ENCODE measurements at places on chromosomes 11 and 22.

- no peak overlapping the region for H3K4me3 ChIP-seq
- no peaks in the 10 kb centered on the region for H3K4me1 ChIP-seq
- H3K27ac ChIP-seq, result no peak overlapping the region
- peaks cover 7% of the 10 kb centered on the region for H3K27me3 ChIP-seq
- H3K36me3 ChIP-seq, result no peaks in the 10 kb centered on the region
These were observed 11.0 kb downstream of the SYT9 start for GRCh38 chr11:7262672-7263071.

- H3K36me3 ChIP-seq, result peaks cover 7% of the 10 kb centered on the region
- no peak overlapping the region for H3K27ac ChIP-seq
- H3K4me3 ChIP-seq, result no peak overlapping the region
- no peak for DNase-seq
These were observed 64.1 kb downstream of the CLPB start for GRCh38 chr11:72370201-72370600.

- DNase-seq, result peak; percentile 73
- H3K36me3 ChIP-seq, result no peaks in the 10 kb centered on the region
- no peak overlapping the region for H3K27ac ChIP-seq
- H3K27me3 ChIP-seq, result no peaks in the 10 kb centered on the region
- H3K4me3 ChIP-seq, result no peak overlapping the region
- H3K4me1 ChIP-seq, result peaks cover 18% of the 10 kb centered on the region
These were observed 26.4 kb downstream of the LRFN4 start for GRCh38 chr11:66883016-66883965.

DNA sequence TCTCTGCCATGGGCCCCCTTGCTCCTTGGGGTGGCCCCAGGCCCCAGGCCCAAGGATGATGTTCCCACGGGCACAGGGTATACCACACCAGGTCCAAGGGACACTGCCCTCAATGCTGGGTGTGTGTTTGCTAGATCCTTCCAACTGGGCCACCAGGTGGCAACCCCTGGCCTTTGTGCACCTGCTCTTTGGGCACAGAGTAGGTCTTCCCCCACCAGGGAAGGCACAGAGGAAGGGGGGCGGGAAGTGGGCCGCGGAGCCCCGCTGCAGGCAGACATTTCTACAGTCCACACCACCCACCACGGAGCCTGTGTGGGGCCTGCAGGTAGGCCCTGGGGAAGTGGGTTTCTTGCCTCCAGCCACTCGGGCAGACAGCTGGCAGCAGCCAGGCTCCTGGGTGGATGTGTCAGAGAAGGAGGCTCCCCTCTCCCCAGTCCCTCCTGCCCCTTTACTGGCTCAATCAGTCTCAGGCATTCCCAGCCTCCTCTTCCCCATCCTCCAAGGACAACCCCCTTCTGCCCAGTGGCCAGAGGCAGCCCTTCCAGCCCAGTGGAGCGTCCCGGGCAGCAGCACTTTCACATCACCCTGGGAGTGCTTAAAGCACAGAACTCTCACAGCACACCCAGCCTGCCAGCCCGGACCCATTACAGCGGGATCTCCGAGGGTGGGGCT is 21.6 kb downstream of the MAFF start:
- no peaks in the 10 kb centered on the region for H3K27me3 ChIP-seq
- no peak for DNase-seq
- no peak overlapping the region for H3K4me3 ChIP-seq
- peaks cover 2% of the 10 kb centered on the region for H3K36me3 ChIP-seq
- peak overlapping the region; percentile 39 for H3K27ac ChIP-seq
- H3K4me1 ChIP-seq, result peaks cover 11% of the 10 kb centered on the region

DNA sequence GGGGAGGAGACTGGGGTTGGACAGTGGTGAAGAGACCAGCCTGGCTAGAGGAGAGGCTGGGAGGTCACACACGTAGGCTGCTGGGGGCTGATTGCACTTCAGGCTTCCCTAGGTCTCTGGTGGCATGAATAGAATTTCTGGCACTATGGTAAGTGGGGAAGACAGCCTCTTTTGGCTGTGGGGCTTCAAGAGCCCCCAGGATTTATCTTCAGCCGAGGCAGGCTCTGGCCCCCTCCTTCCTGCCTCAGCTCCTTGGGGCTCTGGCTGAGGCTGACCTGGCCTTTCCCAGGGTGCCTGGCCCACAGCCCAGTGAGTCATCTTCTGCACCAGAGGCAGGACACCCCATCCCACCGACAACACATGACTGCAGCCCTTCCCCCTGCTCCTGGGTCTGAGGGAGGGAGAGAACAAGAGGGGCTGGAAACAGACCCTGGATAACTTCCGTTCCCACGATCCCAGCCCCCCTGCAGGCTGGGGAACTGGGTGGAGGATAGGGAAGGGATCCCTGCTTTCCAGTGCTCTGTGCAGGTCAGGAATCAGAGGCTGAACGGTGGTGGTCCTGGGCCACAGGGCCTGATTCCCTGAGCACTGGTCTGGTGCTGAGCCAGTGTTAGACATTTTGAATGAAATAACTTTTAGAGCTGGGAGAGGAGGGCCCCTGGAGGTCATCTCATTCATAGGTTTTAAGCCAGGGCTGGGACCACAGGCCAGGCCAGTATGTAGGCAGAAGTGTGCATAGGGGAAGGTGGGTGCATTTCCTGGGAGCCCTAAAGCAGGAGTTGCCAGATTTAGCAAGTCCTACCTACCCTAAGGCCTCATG is 26.5 kb downstream of the ARHGEF17 start:
- H3K4me1 ChIP-seq, result peaks cover 11% of the 10 kb centered on the region
- no peak for DNase-seq
- H3K27ac ChIP-seq, result no peak overlapping the region
- no peaks in the 10 kb centered on the region for H3K36me3 ChIP-seq
- no peak overlapping the region for H3K4me3 ChIP-seq

- no peaks in the 10 kb centered on the region for H3K27me3 ChIP-seq
- DNase-seq, result peak; percentile 92
- no peak overlapping the region for H3K27ac ChIP-seq
- no peaks in the 10 kb centered on the region for H3K36me3 ChIP-seq
- no peak overlapping the region for H3K4me3 ChIP-seq
These were observed 6.0 kb upstream of the CCDC188 start for GRCh38 chr22:20156611-20157429.

DNA sequence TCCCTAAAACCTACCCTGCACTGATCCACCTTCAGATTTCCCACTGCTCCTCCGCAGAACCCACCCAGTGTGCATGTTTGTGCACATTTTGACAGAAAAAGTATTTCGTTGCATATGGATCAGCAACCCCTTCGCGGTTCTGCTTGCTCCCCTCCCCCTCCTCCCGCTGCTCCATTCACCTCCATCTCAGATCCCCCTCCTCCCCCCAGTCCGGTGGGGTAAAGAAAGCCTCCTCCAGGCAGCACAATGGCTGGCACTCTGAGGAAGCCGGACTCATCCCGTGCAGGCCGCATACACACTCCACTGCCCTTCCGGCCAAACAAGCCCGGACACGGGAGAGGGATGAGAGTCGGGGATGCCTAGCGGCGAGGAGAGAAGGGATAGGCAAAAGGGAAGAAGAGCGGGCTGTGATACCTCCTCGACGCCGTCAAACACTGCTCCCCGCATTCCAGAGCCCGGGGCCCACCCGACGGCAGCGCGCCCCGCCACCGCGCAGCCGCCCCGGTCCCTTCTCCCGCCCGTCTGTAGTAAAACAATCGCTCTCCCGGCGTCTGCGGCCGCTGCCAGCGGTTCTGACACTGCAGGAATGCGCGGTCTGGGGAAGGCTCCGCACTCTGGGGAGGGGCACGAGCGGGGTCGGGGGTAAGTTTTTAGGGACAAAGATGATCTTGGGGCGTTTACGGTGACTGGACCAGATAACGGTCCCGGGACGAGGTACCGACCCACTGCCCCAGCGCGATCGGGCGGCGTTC is 915 bp downstream of the FEZ1 start:
- H3K36me3 ChIP-seq, result peaks cover 2% of the 10 kb centered on the region
- peak overlapping the region; percentile 72 for H3K27ac ChIP-seq
- H3K4me3 ChIP-seq, result peak overlapping the region; percentile 68
- peaks cover 19% of the 10 kb centered on the region for H3K4me1 ChIP-seq
- H3K27me3 ChIP-seq, result peaks cover 54% of the 10 kb centered on the region

DNA sequence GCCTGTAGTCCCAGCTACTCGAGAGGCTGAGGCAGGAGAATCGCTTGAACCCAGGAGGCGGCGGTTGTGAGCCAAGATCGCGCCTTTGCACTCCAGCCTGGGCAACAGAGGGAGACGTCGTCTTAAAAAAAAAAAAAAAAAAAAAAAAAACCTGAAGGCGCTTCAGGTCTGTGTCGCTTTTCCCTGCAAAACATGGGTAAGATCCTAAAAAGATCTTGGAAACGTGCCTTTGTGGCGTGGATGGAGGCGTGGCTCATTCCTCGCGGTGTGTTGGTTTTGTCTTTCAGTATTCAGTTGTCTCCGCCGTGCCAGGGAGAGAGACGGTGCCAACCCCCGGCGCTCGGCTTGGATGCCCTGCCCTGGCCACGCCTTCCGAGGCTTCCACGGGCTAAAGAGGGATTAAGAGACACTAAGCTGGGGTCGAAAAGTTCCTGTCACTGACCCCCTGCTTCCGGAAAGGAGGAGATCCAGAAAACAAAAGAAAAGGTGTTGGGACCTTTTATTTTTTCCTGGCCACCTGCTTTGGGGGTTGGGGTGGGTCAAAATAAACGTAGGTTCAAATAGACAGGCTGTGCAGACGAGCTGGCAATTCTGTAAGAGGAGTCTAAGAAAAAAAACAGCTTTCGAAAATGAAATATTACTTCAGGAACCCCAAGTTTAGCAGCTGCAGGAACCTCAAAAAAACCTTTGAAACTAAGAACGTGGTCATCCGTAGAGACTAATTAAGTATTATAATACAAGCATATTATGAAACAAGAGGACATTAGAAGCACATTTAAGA is 1.1 kb upstream of the SLC35F2 start:
- H3K4me1 ChIP-seq, result peaks cover 25% of the 10 kb centered on the region
- peaks cover 2% of the 10 kb centered on the region for H3K36me3 ChIP-seq
- DNase-seq, result peak; percentile 40
- H3K4me3 ChIP-seq, result peak overlapping the region; percentile 93
- H3K27ac ChIP-seq, result peak overlapping the region; percentile 80

DNA sequence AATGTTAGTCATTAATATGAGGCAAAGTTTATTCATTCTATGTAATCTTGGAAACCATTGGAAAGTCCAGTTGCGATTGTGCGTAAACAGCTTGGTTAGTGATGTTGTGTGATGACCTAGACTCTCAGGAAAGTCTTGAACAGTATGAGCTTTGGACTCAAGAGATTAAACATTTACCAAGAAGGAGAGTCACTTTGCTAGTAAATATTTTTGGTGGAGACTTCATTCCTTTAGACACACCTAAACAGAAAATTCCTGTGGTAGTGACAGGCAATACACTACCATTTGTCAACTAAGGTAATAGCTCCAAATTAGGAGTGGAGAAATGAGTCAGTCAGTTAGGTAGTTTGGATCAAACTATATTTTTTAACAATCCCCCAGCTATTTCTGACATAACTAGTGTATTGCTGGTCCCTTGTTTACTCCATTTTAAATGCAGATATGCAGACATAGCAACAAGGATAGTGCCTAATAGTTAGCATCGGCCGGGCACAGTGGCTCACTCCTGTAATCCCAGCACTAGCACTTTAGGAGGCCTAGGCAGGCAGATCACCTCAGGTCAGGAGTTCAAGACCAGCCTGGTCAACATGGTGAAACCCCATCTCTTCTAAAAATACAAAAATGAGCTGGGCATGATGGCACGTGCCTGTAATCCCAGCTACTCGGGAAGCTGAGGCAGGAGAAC is 89.3 kb downstream of the ARHGAP42 start:
- H3K4me1 ChIP-seq, result no peaks in the 10 kb centered on the region
- no peaks in the 10 kb centered on the region for H3K36me3 ChIP-seq
- H3K27me3 ChIP-seq, result no peaks in the 10 kb centered on the region
- no peak overlapping the region for H3K27ac ChIP-seq

DNA sequence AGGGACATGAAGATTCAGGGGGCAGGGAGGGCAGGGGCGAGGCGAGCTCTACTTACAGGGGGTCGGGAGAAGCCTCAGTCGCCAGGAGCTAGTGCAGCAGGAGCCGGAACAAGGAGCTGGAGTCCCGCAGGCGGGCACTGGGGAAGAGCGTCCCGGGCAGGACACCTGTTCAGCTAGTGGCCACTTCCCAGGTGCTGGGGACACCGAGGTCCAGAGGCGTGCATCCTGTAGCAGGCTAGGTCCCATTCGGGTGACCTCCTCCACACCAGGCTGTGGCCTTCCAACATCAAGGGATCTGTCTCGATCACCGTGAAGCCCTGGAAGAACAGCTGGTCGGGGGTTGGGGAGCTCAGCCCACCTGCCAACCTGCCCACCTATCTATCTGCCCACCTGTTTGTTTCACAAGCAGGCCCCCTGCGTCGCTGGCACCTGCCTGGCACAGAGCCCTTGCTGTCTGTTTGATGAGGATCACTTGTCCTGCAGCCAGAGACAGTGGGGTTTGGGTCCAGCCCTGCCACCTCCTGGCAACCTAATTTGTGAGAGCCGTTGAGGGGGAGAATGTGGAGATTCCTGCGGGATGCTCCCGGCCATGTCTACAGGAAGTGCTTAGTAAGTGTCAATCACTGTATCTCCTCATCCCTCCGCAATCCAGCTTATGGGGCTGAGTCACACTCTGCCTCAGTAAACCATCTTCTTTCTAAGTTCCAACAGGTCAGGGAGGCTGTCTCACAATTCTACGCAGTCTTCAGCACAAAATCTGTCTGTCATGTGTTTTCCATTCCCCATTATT is 940.9 kb downstream of the BRD1 start:
- no peak overlapping the region for H3K4me3 ChIP-seq
- H3K4me1 ChIP-seq, result no peaks in the 10 kb centered on the region
- no peaks in the 10 kb centered on the region for H3K36me3 ChIP-seq
- H3K27me3 ChIP-seq, result no peaks in the 10 kb centered on the region
- no peak for DNase-seq

- H3K27ac ChIP-seq, result peak overlapping the region; percentile 34
- H3K4me1 ChIP-seq, result no peaks in the 10 kb centered on the region
- no peaks in the 10 kb centered on the region for H3K27me3 ChIP-seq
- no peak for DNase-seq
- H3K4me3 ChIP-seq, result no peak overlapping the region
These were observed 273.0 kb downstream of the TBC1D22A start for GRCh38 chr22:47035425-47035881.

DNA sequence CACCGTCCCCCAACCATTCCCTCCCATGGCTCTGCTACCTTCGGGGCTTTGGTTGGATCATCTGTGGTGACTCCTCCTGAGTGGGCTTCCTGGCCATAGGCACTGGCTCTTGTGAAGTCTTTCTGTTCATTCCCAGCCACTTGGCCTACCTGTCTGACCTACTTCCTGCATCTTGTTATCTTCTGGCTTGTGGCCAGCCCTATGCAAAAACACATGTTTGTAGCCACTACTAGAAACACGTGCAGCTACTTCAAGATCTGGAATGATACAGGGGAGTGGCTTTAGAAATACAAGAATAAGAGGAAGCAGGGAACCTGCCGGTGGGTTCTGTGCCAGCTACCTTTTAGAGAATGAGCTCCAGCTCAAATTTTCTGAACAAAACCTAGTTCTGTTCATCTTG is 20.9 kb downstream of the RCOR2 start:
- DNase-seq, result no peak
- H3K4me1 ChIP-seq, result peaks cover 32% of the 10 kb centered on the region
- peaks cover 75% of the 10 kb centered on the region for H3K36me3 ChIP-seq

DNA sequence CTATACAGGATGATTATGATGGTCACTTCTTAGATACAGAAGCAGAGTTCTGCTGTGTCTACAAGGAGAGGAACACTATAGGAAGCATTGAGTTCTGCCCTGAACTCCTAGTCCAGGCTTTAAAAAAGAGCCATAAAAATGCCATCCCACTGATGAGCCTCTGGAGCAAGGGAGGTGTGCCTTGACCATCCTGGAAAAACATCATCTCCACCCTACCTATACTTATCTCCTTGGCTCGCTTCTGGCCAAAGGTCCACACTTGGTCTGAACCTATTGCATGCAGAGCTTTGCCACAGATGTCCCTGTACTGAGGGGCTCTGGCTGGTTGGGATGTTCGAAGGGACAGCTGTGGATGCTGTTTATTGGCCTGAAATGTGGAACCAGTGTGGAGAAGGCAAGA is 4.3 kb upstream of the PEX26 start:
- H3K27me3 ChIP-seq, result no peaks in the 10 kb centered on the region
- H3K36me3 ChIP-seq, result peaks cover under 1% of the 10 kb centered on the region
- H3K4me3 ChIP-seq, result no peak overlapping the region
- peaks cover 15% of the 10 kb centered on the region for H3K4me1 ChIP-seq
- no peak for DNase-seq

Measured in activated CD8-positive, alpha-beta T cell treated with anti-CD3 and anti-CD28 coated beads, Interleukin-2, amount 10 ng/mL, durations not matched to agents 7 days and 5 days (primary cell).